Lung microvascular endothelial cell (primary cell): ENCODE measurements at places on chromosomes 7 and 10. TPM values are rescaled to one million over a fixed set of nuclear protein-coding genes. Genes with fewer than 3 reads are reported as not detected.

Gene LBX1
- total RNA-seq, result not detected in 2 replicates

DNA sequence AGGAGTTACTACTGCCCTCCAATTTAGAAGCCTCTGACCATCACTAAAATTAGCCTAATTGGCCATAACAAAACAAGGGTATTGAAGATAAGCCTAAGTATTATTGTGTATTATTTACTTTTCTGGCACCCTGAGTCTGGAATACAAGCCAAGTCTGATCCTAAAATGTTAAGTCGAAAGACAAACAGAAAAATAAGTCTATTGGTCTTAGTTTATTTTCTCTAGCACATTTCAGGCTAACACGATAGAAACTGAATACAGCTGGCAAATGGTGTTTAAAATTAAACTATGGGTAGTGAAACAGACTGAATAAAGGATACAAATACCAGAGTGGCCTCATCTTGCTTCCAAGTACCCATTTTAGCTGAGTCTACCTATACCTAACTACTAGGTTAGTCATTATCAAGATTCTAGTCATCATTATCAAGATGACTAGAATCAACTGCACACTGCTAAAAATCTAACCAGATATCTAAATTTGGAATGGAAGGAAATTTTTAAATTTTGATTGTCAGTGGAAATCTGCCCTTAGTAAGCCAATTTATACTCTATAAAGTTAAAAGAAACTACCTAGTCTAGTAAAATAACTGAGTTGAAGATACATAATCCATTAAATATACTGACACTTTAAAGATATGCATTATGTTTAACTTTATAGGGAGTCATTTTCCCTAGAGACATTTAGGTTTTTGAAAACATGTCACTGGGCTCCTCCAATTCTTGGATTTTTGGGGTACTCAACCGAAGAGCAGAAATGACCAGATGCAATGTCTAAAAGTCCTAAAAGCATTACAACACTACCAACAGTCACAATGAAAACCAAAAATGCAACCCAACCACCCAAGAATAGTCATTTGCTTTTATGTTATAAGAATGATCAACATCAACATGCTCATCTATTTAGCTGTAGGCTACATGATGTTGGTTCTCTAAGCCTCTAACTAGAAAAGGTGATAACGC, 80.9 kb downstream of the NT5C2 start:
- no peak for DNase-seq

DNA sequence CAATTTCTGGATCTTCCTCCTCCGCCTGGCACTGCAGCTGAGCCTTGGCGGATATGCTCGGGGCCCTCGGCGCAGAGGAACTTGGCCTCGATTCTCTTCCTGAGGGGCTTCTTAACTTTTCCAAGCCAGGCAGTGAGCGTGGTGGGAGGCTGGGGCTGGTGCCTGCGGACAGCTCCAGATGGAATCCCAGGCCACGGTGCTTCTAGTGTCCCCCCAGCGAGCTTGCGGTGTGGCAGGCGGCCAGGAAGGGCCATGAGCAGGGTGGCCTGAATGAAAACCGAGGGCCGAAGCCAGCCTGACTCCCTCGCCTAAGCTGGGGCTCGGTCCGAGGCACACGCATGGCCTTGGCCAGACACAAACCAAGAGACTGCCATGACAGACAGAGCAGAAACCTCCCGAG, 31.3 kb downstream of the RCC1L start:
- DNase-seq, result no peak

DNA sequence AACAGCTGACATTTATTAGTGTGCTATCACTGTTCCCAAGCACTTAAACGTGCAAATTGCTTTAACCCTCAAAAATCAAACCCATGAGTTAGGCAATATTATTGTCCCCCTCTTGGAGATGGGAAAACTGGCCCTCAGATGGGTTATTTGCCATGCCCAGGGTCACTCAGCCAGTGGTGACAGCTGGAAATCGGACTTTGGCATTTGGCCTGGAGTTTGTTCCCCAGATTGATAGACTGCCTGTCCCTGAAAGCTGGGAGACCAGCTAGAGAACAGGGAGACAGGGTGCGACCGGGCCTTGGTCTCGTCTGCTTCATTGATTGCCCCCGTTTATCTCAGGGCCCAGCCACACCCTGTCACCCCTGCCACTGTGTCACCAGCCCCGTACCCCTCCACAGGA, 366.3 kb upstream of the GALNT17 start:
- no peak for DNase-seq
